ENCODE measurements at places on chromosomes 12 and 14.
A peak's percentile ranks its signal among the peaks of the same experiment; 100 is the strongest.

DNA sequence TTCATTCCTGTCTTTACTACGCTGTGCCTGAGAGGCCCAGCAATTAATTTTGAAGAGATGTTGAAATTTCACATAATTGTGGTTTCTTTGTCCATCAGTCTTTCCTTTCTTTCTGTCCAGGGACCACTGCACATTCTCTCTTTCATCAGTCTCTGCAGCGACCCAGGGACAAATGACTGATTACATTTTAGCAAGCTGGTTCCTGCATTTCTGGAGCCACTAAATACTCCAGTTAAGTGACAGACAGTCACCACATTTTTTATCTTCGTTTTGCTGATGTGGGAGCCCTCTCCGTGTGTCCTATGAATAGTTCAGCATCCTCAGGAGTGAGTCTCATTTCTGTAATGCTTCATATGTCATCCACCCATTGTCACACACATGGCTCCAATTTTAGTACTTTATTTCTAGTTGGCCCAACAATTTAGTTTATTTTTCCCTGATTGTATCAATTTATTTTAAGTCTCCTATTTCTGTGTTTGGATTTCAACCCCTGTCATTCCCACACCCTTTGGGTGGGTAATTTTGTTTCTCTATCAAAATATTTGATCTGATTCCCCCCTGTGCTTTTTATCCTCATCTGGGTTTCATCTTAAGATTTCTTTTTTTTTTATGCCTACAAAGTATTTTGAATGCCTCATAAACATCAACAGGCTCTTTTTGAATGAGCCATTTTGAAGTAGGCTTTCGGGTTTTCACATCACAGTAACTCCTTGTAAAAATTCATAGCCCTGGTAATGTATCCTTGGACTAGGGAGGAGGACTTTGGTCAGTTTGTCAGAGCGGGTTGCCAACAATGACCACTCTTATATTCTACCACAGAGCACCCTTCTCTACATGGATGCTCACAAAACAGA lies 1196.5 kb downstream of the GALC start:
- no peak for DNase-seq

- no peak for DNase-seq
Measured at GRCh38 chr14:96421236-96421635, 29.3 kb downstream of the AK7 start.

DNA sequence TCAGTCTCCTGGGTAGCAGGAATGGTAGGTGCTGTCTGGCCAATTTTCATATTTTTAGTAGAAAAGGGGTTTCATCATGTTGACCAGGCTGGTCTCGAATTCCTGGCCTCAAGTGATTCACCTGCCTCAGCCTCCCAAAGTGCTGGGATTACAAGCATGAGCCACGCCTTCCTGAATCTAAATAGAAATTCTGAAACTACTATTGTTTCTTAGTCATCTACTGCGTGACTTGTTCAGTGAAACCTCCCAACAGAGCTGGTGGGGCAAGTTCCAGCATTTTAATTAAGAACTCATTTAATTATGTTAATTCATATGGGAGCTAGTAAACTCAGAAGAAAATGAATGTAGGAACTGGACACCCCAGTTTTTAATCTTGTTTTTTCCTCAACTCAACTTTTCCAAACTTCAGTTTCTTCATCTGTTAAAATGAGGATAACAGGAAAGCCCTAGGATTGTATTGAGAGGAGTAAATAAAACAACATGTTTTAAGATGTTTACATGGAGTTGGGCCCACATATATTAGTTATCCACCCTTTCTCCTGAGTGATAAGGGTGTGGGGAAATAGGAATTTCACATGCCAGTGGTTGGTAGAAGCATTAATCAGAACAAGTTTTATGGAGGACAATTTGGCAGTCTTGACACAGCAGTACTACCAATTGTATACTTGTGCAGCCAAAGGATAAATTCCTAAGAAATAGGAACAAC lies 335.8 kb upstream of the E2F7 start:
- DNase-seq: no peak

GRCh38 chr12:89994911-89995310 lies 286.3 kb upstream of the ATP2B1 start:
- no peak for DNase-seq

GRCh38 chr12:16076557-16076956 lies 165.4 kb downstream of the DERA start:
- no peak for DNase-seq

- no peak for DNase-seq
Measured at GRCh38 chr12:15605881-15606590, 183.2 kb downstream of the EPS8 start.

GRCh38 chr12:26027401-26027800 lies 68.9 kb downstream of the RASSF8 start:
- no peak for DNase-seq

GRCh38 chr12:95574799-95575452 lies 23.6 kb upstream of the USP44 start:
- no peak for DNase-seq

- DNase-seq: no peak
Measured at GRCh38 chr12:68903511-68903910, 29.5 kb downstream of the CPM start.

DNA sequence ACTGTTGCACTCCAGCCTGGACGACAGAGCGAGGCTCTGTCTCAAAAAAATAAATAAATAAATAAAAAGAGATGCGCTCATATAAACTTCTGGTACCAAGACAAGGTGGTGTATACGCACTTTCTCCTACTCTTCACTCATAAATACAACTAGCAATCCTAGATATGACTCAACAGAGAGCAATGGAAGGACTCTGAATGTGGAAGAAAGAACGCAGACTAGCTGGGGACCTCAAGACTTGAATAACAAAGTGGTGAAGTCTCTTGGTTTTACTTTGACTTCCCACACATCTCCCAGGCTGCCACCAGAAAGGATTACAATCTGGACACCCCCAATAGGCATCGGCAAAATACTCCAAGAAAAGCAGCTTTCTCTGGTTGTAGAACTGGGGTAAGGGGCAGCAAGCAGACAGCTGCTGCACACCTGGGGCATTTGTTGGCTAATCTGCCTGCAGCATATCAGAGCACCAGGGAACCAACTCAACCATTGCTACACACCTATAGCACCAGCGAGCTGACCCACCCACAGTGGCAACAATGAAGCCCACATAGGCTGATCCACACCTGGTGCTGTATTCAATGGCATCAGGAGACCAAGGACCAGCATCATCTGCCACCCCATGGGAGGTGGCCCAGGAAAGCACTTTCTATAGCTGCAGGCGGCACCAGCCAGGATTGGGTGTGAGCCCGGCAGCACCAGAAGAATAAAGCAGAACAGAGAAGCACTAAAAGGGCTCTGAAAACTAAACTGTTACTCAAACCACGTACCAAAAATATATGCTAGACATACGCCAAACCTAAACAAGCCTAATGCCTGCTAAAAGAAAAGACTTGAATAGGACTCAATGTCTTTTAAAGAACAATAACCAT lies 1231.7 kb upstream of the TMEM132C start:
- DNase-seq: no peak

DNA sequence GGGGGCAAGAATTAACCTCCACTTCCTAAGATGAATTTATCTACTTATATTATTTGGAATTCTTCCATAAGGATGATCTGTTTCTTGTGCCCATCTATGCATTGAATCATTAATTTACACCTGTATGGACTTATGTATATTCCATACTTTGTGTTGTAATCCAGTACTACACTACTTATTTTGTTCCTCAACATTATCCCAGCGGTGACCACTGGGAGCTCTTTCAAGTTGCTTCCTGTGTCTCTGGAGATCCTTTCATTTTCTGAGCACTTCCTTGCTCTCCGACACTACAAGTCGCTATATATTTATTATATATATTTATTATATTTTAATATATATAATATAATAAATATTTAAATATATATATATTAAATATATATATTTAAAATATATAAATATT lies 54.9 kb upstream of the SCN8A start:
- no peak for DNase-seq

DNA sequence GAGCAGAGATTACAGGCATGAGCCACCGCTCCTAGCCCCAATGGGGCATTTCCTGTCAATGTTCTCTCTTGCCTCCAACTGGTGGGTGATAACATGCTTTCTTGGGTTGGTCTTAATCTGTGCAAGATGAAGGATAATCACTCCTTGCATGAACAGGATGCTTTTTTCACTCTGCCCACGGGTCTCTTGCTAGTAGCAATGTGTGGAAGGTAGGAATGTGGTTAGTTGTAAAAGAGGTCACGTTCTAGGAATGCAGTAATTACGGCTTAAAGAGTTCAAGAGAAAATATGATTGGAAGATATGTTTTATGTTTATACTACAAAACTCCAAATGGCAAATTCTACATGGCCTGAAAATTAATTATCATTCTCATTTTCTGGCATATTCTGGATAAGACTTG lies 10.5 kb downstream of the RNASE10 start:
- no peak for DNase-seq

DNA sequence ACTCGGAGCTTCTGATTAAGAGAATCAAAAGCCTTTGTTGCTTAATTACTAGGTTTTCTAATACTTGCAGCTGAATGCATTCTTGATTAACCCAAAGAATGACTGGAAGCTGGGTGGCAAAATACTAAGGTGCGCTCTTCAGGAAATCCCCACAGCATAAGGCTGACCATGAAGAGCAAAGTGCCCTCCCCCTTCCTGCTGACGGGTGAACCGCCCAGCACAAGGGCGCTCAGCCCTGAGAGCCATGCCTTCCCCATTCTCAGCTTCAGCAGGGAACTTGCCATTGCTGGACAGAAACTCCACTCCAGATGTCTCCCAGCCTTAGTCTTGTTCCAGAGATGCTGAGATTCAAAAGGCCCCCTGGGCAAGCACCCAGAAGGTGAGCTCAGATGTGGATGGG lies 27.2 kb upstream of the FBRSL1 start:
- no peak for DNase-seq

- DNase-seq: no peak
Measured at GRCh38 chr14:102633906-102634595, 41.6 kb downstream of the RCOR1 start.

DNA sequence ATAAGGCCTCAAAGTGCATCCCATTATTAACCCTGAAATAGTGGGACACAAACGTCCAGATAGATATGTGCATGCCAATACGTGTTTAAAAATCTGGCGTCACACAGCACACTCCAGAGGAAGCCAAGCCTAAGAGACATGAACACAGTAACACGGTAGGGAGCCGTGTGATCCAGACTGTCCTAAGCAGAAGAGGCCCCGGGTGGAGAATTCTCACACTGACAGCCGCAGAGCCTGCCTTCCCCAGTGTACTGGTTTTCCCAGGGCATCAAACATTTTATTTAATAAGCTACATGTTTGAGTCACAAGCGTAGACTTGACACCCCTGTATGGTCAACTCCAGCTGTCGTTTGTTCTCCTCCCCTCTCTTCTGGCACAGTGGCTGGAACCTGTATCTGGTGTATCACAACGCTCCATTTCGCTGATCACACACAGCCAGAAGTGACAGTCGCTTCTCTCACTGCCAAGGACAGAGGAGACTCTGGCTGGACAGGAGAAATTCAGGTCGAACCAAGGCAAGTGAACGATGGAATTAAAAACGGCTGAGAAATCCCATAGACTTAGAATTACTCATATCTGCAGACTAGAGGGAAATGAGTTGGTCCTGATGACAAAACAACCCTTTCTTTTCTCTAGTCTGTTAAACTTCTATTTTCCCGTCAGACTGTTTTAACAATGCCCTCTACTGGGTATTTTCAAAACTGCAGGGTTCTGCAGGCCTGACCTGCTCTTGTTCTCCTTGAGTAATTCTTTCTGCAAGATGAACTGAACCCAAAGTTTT lies 359.9 kb downstream of the RGS6 start:
- peak; percentile 10 for DNase-seq

- peak; percentile 37 for DNase-seq
Measured at GRCh38 chr14:97446087-97446486, 648.9 kb downstream of the VRK1 start.

- peak; percentile 83 for DNase-seq
Measured at GRCh38 chr12:31324116-31324844, 1.7 kb downstream of the SINHCAF start.

GRCh38 chr12:121325922-121326396 lies 26.3 kb downstream of the ANAPC5 start:
- no peak for DNase-seq

DNA sequence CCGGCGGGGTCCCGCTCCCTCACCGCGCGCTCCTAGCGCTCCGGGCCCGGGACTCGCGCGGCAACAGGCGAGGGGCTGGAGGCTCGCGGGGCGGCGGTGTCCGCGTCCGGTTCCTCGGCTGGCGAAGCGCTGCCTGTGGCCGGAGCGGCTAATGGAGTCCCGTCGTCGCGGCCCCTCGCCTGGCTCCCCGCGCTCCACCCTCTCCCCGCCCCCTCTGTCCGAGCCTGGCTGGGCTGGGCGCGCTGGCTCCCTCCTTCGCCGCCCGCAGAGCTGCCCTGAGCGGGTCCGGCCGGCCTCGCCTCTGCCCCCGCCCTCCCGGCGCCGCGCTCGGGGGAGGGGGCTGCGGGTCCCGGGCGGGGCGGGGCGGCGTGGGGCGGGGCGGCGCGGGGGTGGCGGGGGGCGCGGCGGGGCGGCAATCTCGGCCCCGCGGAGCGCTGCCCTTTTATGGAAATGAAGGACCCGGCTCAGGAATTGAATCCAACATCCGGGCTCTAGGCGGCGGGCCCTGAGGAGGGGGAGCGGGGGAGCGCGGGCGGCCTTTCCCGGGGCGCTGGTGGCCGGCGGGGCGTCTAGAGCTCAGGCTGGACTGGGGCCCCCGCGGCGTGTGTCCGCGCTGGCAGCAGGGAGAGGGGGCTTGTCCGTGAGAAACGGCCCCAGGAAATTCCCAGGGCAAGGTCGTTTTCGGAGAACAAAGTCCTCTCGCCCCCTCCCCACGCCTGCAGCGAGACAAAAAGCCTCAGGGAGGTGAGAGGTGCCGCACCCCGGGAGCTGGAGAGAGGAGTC lies at the start of gene FERMT2:
Gene FERMT2 (minus strand): TSS at position 153 of the 783 bp plus-strand sequence. CDS start 482 bp downstream, outside the sequence.
- peak; percentile 34 for DNase-seq

- DNase-seq: no peak
Measured at GRCh38 chr12:114812858-114813761, 129.1 kb upstream of the TBX3 start.

GRCh38 chr14:68548194-68549076 lies 244.4 kb downstream of the ZFP36L1 start:
- no peak for DNase-seq

- no peak for DNase-seq
Measured at GRCh38 chr14:32374155-32374554, 45.1 kb downstream of the AKAP6 start.

- DNase-seq: no peak
Measured at GRCh38 chr12:267581-268482, 5.2 kb upstream of the SLC6A13 start.

Data from stimulated activated naive CD8-positive, alpha-beta T cell treated with anti-CD3 and anti-CD28 coated beads, Interleukin-15, amount 100 ng/mL, for 72 hours (primary cell).